Fibroblast of gingiva (primary cell): ENCODE measurements at places on chromosomes 4 and X.
A peak's percentile ranks its signal among the peaks of the same experiment; 100 is the strongest.

DNA sequence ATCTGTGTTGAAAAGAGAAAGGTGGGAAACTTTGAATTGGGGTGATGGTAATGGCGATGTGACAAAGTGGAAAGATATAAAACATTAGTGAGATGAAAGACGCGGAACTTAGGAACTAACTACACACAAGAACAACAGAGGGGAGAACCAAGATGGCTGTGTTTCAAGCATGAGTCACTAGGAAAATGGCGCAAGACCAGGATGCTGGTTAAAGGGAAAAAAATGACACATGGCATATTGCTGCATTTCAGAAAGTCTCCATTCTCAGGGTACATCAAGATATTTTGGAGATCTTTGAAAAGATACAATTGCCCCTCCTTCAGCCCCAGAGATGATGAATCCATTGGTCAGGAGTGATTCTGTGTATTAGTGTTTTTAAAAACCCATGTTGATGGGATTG lies 164.4 kb downstream of the FBXO8 start:
- peak; percentile 71 for DNase-seq

GRCh38 chr4:45280121-45280520 lies 553.8 kb upstream of the GNPDA2 start:
- DNase-seq: no peak

DNA sequence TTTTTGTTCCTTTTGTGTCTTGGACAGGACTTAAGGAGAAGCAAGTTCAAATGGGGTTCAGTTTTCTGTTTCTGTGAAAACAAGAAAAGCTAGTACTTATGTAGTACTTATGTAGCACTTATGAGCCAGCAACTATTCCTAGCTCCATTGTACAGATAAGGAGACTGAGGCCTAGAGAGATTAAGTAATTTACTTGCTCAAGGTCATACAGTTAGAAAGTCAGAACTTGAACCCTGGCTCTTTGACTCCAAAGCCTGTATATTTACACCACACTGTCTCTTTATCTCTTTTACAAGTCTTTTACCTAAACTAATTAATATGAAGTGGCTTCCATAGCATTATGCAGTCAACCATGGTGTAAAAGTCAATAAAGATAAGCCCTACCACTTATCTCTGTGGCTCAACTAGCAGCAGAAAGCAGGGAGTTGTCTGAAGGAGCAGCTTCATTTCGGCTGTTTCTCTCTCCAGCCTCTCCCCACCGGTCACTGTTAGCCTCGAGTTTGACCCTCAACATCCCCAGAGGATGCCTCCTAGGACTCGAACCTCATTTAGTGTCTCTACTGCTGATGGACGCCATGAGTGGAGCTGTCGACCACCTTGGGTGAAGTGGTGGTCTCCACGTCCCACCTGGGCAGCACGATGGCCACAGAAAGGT lies 209.9 kb downstream of the SHROOM3 start:
- DNase-seq: no peak

GRCh38 chrX:32749070-32749469 lies 462.3 kb downstream of the DMD start:
- no peak for DNase-seq

DNA sequence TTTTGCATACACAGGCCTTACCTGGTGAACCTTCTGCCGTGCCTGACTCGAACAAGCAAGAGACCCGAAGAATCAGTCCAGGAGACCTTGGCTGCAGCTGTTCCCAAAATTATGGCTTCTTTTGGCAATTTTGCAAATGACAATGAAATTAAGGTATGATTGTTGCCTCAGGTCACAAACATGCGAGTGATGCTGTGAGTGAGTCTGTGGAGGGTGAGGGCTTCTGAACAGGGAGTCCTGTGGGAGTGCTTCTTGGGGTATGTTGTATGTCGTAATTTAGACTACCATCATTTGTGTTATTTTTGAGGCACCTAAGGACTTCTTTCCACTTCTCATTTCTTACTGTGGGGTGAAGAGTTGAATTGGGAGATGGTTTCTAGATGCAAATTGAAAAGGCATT lies 32.8 kb downstream of the HTT start:
- no peak for DNase-seq

- DNase-seq: no peak
Observed at GRCh38 chr4:17187003-17187402, 288.6 kb upstream of the LDB2 start.

DNA sequence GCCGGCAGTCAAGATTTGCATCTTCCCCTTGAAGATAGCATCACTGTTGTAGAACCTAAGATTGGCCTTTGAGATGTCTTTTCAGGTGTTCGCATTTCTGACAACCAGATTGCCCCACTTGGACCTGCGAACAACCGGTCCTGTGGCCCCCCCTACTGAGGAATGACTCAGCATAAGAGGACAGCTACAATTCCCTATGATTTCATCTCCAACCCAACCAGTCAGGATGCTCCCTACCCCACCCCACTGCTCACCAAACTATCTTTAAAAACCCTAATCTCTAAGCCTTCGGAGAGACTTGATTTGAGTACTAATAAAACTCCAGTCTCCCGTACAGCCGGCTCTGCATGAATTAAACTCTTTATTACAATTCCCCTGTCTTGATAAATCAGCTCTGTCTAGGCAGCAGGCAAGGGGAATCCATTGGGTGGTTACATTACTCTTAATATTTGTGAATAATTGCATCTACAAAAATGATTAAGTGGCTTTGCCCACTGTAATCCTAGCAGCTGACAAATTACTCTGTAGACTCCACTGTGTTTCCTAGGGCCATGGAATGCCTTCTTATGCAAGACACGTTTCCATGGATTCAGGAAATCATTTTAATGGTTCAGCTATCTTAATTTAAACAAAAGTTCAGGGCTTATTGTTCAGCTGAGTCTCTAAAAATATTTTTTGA lies 95.4 kb downstream of the GPR143 start:
- DNase-seq: peak; percentile 59

DNA sequence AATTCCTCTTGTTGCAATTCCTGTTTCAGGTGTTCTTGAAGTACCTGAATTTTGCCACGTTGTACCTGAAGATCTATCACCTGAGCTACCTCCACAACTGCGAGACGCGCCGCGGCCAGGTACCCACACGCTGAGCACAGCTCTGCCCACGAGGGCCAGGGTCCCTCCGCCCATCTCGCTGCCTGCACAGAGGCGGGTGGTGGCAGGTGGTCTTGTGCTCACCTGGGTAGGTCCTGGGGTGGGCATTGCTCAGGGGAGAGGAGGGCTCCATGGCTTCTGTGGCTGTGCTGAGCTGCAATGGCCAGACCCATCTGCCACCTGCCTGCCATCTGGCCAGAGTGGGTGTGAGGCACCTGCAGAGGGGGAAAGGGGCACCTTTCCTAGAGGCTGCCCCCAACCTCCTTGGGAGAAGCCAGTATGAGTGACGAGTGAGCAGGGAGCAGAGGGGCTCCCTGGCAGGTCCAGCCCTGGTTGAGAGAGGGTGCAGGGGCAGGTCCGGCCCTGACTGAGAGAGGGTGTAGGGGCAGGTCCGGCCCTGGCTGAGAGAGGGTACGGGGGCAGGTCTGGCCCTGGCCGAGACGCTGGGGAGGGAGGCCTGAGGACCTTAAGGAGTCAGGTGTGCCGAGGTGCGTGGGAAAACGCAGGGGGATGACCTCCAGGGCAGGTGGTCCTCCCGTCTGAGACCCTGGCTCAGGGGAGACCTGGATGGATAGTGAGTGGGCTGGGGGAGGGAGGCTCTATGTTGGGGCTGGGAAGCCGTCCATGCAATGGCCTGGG lies 10.7 kb downstream of the PDE6B start:
- no peak for DNase-seq

- no peak for DNase-seq
Observed at GRCh38 chr4:1869530-1870327, 1.5 kb upstream of the NSD2 start.
